ENCODE measurements at places on chromosomes 11 and 22.

DNA sequence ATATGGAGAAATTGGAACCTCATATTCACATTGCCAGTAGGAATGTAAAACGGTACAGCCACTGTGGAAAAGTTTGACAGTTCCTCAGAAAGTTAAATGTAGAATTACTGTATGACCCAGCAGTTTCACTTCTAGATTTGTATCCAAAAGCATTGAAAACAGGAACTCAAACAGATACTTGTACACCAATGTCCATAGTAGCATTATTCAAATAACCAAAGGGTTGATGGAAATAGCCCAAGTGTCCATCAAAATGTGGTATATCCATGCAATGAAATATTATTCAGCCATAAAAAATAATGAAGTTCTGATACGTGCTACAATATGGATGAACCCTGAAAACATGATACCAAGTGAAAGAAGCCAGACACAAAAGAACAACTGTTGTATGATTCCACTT is 17.8 kb downstream of the PRRG4 start:
- no peak for DNase-seq

- no peak for DNase-seq
Measured at GRCh38 chr11:9130297-9130696, 38.9 kb upstream of the SCUBE2 start.

- DNase-seq: no peak
Measured at GRCh38 chr11:2313051-2313951, 11.5 kb downstream of the TSPAN32 start.

DNA sequence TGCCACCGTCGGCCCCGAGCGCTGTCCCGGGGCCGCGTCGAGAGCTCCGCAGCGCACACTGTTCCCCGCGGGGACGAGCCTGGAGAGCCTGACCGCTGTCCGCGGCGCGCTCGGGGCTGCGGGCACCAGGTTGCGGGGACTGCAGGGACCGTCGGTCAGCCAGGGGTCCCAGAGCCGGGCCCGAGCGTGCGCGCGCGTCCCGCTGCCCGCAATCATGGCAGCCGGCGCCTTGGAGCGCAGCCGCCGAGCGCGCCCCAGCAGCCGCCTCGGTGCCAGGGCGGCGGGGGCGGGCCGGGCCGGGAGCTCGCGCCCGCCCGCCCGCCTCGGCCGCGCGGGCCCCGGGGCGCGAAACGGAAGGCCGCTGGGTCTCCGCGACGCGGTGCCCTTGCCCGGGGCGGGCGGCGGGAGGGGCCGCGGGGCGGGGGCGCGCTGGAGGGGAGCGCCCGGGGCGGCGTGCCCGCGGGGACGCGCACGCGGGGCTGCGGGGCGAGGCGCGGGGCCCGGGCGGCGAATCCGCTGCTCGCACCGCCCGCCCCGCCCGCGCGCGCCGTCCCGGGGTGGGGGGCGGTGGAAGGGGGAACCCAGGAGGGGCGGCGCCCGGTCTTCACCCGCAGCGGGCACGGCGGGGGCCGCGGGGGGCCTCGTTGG is 79.4 kb upstream of the PPARA start:
- DNase-seq: no peak
